Right lobe of liver (tissue), 6 donors: ENCODE measurements at places on chromosomes 1 and 21.

GRCh38 chr1:220335668-220336067, 63.4 kb upstream of the RAB3GAP2 start:
- no peak for DNase-seq

GRCh38 chr1:42163536-42164503, 725 bp downstream of the GUCA2A start:
- no peak for DNase-seq

- DNase-seq = no peak
Measured at GRCh38 chr1:115006191-115006590, 23.4 kb upstream of the TSHB start.

- no peak for DNase-seq
Measured at GRCh38 chr1:157574836-157575235, 22.5 kb upstream of the FCRL5 start.

DNA sequence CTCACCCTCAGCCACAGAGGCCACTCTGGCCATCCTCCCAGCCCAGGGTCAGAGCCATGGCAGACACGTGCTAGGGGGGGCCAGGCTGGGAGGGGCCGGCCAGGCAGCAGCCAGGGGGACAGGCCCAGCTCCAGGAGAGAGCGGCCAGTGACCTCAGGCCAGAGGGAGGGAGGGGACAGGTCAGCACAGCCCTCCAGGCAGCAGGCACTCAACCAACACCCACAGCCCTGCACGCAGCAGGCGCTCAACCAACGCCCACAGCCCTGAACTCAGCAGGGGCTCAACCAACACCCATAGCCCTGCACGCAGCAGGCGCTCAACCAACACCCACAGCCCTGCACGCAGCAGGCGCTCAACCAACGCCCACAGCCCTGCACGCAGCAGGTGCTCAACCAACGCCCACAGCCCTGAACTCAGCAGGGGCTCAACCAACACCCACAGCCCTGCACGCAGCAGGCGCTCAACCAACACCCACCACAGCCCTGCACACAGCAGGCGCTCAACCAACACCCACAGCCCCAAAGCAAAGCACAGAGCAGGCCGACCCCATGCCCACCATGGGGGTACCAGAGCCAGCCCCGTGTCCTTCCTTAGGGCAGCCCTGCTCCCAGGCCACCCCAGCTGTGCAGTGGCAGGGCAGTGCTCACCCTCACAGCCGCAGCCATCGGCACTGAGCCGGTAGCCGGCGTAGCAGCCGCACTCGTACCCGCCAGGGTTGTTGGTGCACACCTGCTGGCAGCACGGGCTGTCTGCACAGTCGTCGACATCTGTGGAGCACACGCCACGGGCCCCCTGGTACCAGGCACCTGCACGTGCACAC, 55.9 kb downstream of the ARHGEF16 start:
- no peak for DNase-seq

DNA sequence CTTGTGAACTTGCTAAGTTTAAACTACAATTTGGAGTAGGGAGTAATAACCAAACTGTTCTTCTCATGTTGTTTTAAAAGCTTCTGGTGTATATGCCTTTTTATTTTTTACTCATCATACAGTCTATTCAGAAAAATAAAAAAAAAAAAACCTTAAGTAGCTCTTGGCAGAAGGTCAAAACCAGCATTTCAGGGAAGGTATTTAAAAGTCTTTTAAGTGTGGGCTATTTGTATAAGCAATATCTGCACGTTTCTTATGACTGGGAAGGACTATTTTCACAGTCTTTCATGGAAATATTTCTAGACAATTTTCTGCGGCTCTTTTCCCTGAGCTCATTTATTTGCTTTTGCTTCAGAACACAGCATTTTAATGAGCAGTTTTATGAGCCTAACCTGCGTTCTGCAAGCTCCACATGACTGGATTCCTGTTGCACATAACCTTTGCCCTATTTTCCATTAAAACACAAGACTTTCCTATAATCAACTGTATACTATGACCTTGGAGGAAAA, 60.9 kb upstream of the C1orf105 start:
- no peak for DNase-seq

GRCh38 chr1:206961668-206962067, 8.6 kb downstream of the FCAMR start:
- no peak for DNase-seq
